Prostate gland (tissue), 2 donors: ENCODE measurements at places on chromosomes 12 and 14. TPM values are rescaled to one million over a fixed set of nuclear protein-coding genes. Genes with fewer than 3 reads are reported as not detected.

The KLRC1 gene
- 0.59 TPM for total RNA-seq

The SLC17A8 gene
- not detected for total RNA-seq

The FAM181A gene
- not detected for total RNA-seq

The FBLN5 gene
- total RNA-seq = 12.5 TPM

The PRR4 gene
- 7.9 TPM for total RNA-seq

The SOAT2 gene
- total RNA-seq = 0.14 TPM

The KRT72 gene
- total RNA-seq = 22.1 TPM

The LMNTD1 gene
- total RNA-seq = 3.5 TPM

The DNAI7 gene
- 3.8 TPM for total RNA-seq

The PRH2 gene
- total RNA-seq = not detected

The SYT1 gene
- total RNA-seq = 11.5 TPM

The RPAP3 gene
- total RNA-seq = 26.5 TPM

The NEUROD4 gene
- total RNA-seq = 0.11 TPM

The PLEKHH1 gene
- total RNA-seq = 92.7 TPM

The SERPINA10 gene
- not detected for total RNA-seq

The NOXRED1 gene
- total RNA-seq = 3.5 TPM

The CLMN gene
- 24.6 TPM for total RNA-seq

The ATXN2 gene
- 95.5 TPM for total RNA-seq
